Mesothelial cell of epicardium (in vitro differentiated cells): ENCODE measurements at places on chromosomes 5 and 9. TPM values are rescaled to one million over a fixed set of nuclear protein-coding genes. Genes with fewer than 3 reads are reported as not detected.

DNA sequence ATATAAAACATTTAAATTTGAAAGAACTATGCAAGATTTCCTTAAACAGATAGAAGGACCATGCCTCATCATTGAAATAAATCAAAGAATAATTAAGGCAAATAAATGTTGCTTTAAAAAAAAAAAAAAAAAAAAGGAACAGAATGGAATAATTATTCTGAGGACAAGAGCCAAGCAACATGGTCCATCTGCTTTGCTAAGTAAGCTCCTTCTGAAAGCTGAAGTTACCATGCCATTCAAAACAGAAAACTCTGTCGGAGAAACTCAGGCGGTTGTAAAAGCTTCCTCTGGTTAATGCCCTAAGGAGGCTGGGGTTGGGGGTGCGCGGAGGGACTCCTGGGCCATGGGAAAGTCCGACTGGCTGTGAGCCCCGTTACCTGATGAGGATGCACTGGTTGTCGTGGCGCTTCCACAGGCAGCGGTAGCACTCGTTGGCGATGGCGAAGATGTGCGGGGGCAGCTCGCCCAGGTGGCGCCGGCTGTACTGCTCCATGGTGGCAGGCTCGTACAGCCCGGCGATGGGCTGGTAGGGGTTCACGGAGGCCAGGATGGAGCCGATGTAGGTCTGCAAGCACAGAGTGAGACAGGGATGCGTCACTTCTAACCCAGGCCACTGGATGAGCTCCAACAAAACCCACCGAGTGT, 141.7 kb downstream of the MYO10 start:
- DNase-seq, result no peak
- H3K27ac ChIP-seq, result no peak overlapping the region
- H3K27me3 ChIP-seq, result no peaks in the 10 kb centered on the region
- no peak overlapping the region for H3K4me3 ChIP-seq
- peaks cover 6% of the 10 kb centered on the region for H3K36me3 ChIP-seq

GRCh38 chr9:31697956-31698355, 686.5 kb upstream of the ACO1 start:
- no peak for DNase-seq
- H3K27me3 ChIP-seq, result no peaks in the 10 kb centered on the region

- H3K27me3 ChIP-seq, result peaks cover 54% of the 10 kb centered on the region
- peak; percentile 69 for DNase-seq
- H3K36me3 ChIP-seq, result no peaks in the 10 kb centered on the region
- H3K4me1 ChIP-seq, result peaks cover 4% of the 10 kb centered on the region
Observed at GRCh38 chr5:168528521-168529373, at the start of gene FBLL1. TSS of gene FBLL1 (plus strand) at chr5:168529305. CDS start at chr5:168529505, 200 bp downstream.

DNA sequence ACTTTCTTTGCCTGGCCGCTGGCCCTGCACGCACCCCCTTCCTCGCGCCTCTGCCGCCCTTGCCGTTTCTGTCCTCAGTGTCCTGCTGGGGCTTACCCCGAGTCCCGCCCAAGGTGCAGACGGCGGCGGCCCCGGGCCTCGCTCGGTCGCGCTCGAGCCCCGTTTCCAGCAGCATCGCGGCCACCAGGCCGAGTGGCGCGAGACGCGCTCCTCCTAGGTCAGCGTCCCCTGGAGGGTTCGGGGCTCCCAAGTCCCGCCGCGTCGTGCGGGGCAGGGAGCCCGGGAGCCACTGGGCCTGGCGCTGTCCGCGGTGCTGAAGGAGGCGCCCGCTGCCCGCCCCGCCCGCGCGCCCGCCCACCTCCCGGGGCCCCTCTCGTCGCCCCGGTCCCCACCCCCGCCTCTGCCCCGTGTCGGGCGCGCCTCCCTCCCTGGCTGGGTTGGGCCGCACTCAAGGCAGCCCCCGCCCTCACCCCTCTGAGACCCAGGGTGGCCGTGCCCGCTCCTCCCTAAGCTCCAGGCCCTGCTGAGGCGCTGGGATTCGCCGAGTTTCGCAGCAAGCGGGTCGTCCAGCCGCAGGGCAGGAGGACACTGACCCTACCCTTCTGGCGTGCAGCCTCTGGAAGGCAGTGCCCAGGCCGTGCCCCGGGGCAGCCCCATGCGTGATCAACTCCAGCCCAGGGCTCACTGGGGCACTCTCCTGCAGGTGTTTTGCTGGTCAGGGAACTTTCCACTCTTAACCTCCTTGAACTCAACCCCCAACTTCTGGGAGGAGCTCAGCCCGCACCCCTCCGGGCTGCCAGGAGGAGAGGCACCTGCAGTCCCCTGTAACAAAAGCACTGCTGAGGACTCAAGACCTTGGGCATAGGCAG, at the start of gene LHX3:
Gene LHX3 (minus strand): TSS at position 291 of the 869 bp plus-strand sequence. CDS start 116 bp downstream, at position 175.
- H3K36me3 ChIP-seq, result peaks cover 9% of the 10 kb centered on the region
- no peaks in the 10 kb centered on the region for H3K4me1 ChIP-seq
- no peak within 1 kb of the TSS for H3K27ac ChIP-seq
- DNase-seq, result peak; percentile 73
- H3K4me3 ChIP-seq, result no peak within 1 kb of the TSS

DNA sequence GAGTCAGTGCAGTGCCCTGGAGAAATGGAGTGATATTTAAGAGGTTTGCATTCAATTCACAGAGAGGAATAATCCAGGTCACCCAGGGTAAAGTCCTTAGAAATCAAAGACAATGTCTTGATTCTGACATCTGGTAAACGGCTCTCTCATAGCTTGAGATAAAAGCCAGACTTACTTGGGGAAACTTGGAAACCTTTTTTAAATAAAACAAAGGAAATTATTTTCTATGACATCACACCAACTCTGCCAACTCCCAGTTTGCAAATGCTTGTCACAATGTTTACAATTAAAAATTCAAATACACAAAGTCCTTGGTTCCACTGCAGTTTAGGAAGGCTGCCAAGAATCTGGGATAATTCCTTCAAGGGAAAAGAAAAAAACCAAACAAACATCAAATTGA, 255.1 kb upstream of the NREP start:
- H3K4me1 ChIP-seq, result peaks cover 26% of the 10 kb centered on the region
- no peaks in the 10 kb centered on the region for H3K27me3 ChIP-seq
- no peak for DNase-seq
- H3K27ac ChIP-seq, result no peak overlapping the region

- peak; percentile 43 for DNase-seq
- no peak overlapping the region for H3K27ac ChIP-seq
- H3K36me3 ChIP-seq, result no peaks in the 10 kb centered on the region
- no peak overlapping the region for H3K4me3 ChIP-seq
- H3K27me3 ChIP-seq, result no peaks in the 10 kb centered on the region
Observed at GRCh38 chr9:115524453-115525059, 406.6 kb upstream of the TNC start.

Gene LMX1B
- 0.09 TPM in 1 of 3 replicates, not detected in the others for total RNA-seq
